ENCODE measurements at places on chromosomes 16 and 17. TPM values are rescaled to one million over a fixed set of nuclear protein-coding genes. Genes with fewer than 3 reads are reported as not detected.

GRCh38 chr16:56408379-56409098 is 16.8 kb downstream of the AMFR start:
- no peak for DNase-seq

Gene NPIPB2
- 0.61 TPM for total RNA-seq

- no peak for DNase-seq
Measured at GRCh38 chr16:27476240-27476639, 73.5 kb downstream of the GTF3C1 start.

GRCh38 chr17:49074851-49075540 is 57.6 kb upstream of the B4GALNT2 start:
- no peak for DNase-seq

Gene NHLRC4
- 0.56 TPM for total RNA-seq

Gene LYRM1
- total RNA-seq = 29.0 TPM

Data from SK-MEL-5 (cell line).